Gastroesophageal sphincter (tissue), 4 donors: ENCODE measurements at places on chromosomes 16 and 17.

DNA sequence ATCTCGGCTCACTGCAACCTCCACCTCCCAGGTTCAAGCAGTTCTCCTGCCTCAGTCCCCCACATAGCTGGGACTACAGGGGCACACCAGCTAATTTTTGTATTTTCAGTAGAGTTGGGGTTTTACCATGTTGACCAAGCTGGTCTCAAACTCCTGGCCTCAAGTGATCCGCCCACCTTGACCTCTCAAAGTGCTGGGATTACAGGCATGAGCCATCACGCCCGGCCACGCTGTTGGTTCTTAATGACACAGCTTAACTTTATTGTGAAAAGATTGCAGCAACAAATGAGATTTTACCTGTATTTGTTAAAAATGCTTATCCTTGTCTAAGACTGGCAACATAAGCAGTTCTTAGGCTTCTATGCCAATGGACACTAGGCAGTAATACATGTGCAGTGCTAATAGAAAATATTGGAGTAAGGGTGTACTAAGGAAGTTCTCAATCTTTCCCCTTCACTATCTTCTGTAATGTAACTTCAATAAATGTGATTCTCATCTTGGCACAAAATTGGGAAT is 2.9 kb downstream of the UBB start:
- no peak for ATAC-seq

GRCh38 chr17:27535178-27535928 is 79.1 kb downstream of the KSR1 start:
- no peak for ATAC-seq

GRCh38 chr16:55171241-55171640 is 152.8 kb upstream of the IRX6 start:
- ATAC-seq, result no peak

GRCh38 chr17:45965812-45966211 is 33.2 kb upstream of the STH start:
- ATAC-seq, result no peak
